ENCODE measurements at places on chromosomes 11 and 22.

DNA sequence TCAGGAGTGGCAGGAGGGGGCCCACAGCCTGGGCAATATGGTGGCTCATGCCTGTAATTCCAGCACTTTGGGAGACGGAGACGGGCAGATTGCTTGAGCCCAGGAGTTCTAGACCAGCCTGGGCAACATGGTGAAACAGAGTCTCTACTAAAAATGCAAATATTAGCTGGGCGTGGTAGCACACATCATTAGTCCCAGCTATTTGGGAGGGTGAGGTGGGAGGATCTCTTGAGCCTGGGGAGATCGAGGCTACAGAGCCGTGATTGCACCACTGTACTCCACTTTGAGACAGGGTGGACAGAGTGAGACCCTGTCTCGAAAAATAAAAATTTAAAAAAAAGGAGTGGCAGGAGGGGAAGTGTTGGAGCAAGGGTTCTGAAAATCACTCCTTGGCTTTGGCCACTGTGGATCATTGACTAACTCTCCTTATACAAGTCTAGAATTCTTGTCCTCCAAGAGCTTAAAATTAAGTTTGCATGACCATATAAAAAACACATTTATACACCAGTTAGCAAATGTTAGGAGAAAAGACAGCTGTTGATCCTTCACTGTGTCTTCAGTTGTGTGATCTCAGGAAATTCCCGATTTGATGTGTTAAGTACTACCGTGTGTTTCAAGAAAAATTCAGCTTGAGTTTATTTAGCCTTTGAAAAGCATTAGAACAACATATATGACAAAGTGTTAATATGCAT, 2.3 kb upstream of the WEE1 start:
- DNase-seq: no peak

DNA sequence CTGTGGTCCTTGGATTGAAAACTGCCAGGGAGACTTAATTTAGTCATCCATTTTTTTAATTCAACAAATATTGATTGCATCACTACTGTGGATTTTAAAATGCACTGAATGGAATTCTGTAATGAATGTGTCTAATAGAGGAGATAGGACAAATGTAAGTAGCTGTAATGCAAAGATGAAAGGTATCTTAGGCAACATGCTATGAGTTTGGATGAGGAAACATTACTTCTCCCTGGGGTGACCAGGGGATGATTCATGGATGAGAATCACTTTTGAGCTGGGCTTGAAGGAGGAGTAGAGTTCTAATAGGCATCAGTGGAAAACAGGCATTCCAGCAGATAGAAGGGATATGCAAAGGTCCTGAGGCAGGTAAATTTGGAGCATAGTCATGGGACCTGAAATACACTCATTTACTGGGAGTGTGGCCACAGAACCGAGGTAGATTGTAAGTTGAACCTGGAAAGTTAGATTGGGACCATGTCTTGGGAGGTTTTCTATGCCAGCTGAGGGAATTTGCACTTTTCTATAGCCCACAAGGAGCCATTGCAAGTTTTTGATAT, 43.4 kb downstream of the PKNOX2 start:
- no peak for DNase-seq

DNA sequence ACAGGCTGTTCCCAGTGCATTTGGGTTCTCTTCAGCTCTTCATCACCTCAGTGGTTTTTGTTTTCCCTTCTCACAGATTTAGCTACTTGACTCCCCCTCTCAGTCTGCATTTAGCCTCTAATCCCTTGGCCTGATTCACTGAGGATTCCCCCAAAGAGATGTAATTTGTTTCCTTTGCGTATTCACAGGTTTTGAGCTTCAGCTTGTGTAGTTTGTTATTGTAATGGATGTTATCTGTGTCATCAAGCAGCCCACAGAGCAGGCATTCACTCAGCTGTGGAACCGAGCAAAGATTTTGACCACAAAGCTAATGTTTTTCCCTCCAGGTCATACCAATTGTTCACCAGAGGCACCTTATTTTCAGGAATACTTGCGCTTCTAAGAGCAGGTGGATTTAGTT, 6.4 kb upstream of the ME3 start:
- no peak for DNase-seq

- no peak for DNase-seq
Measured at GRCh38 chr22:38271927-38272372, 860 bp downstream of the TMEM184B start.

DNA sequence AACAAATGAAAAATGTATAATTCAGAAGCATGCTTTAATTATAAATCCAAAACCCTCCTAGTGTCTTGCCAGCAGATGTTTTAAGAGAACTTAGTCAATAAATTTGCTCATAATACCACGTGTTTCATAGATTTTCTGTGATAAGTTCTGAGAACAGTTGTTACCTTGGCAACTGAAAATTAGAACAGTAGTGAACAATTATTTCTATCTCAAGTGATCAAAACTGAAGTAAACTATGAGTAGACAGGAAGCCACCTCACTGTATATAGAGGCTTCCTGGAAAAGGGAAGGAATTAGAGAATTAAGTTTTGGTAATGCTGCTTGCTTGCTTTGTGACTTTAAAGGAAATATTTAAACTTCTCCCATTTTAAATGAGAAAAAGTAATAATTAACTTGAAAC, 266.0 kb upstream of the ANO3 start:
- no peak for DNase-seq

DNA sequence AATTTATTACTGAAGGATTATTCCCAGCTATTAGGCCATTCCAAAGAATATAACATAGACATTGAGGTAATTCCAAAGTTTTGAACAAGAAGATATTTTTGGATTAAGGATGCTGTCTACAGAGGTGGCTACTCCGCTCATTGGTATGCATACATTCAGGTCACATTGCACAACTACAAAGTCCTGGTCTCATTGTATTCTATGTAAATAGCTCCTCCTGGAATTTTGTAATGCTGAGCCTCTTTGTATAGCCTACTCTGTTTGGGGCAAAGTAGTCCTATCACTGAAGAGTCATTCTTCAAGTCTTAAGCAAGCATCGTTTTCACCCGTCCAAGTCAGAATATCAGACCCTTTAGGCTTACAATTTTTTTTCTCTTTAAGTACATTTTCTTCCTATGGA, 142.4 kb downstream of the KIF18A start:
- no peak for DNase-seq

DNA sequence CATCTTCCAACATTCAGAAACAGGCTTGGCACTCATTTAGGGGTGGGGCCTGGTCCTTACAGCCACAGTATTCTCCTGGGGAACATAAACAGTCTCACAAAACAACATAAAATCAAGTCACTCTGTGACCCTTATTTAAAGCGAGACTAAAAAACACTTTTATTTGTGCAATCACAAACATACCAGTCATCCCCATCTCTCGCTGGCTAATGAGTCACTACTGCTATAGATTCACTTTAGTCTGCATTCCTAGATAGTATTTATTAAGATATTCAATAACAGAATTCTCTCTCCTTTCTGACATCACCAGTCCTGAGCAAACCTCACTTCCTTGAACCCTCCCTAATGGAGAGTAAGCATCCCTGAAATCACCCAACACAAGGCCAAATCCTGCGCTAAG, 68.0 kb downstream of the ZBTB44 start:
- no peak for DNase-seq

GRCh38 chr11:61361237-61361740, 393 bp downstream of the CYB561A3 start:
- no peak for DNase-seq

DNA sequence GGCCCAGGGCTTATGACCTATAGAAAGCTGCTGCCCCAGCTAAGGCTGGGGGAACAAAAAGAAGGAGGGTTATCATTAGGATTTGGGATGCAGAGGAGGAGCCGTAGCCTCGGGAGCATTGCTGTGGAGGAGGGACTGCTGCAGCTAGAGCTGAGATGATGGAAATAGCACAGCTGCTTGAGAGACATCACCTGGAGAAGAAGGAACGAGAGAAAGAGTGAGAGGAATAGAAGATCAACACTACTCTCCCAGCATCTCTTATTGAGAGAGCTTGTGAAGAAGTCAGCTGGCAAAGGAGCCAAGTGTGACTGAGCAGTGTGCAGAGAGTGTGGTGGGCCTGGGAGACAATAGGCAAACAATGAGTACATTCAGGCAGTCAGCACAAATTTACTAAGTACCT, 100.7 kb upstream of the PLET1 start:
- no peak for DNase-seq

GRCh38 chr11:98732947-98733346, 287.8 kb upstream of the CNTN5 start:
- DNase-seq: no peak

DNA sequence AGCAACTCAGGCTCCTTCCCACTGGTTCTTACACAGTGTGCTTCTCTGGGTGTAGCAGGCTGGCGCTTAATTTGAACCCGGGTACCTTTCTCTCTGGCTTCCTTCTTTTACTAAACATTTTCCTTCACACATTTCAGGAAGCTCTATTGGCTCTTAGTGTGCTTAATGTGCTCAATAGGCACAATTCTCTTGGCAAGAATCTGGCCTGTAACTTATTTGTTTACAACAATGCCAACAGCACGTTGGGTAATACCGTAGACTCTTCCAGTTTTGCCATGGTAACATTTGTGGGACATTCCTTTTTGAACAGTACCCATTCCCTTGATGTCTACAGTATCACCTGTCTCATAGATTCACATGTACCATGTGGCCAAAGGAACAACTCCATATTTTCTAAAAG, 47.8 kb downstream of the AAMDC start:
- no peak for DNase-seq

DNA sequence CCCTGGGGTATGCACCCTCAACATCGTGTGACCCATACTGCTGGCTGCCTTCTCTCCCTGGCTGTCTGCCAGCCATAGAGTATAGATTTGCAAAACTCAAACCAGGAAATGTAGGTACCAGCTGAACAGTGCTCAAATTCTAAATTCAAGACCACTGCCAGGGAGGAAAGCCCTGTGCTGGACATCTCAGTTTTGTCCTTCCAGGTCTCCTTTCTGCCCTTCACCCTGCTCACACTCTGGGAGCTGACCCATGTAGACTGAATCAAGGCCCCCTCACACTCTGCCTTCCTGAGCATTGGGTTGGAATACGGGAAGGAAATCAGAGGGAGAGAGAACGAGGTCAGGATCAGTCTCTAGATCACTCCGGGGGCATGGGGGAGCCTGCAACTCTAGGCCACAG, 12.4 kb upstream of the DRD2 start:
- DNase-seq: no peak

GRCh38 chr11:106879832-106880546, 138.3 kb downstream of the GUCY1A2 start:
- no peak for DNase-seq

DNA sequence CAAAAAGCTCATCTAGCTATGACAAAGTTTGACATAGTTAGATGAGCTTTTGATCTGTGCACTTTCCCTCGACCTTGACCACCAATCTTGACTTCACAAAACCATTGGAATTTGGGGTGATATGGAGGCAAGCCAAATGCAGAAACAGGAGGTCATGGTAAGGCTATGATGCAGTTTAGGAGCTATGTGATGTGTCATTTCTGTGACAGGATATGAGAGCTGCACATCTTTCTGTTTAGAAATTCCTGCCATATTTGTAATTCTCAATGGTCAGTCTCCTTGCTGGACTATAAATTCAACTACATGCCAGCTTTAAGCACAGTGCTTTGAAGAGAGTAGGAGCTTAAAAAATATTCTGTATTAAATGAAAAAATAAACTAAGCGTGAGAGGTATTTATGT, 12.9 kb downstream of the OR51B6 start:
- DNase-seq: no peak

- DNase-seq: no peak
Measured at GRCh38 chr11:104366321-104366734, 202.4 kb upstream of the PDGFD start.

GRCh38 chr22:24953384-24954113, 1.0 kb downstream of the KIAA1671 start:
- no peak for DNase-seq

- peak; percentile 53 for DNase-seq
Measured at GRCh38 chr11:61949169-61950034, 749 bp upstream of the BEST1 start.

- no peak for DNase-seq
Measured at GRCh38 chr22:49230194-49230577, 597.5 kb downstream of the BRD1 start.

DNA sequence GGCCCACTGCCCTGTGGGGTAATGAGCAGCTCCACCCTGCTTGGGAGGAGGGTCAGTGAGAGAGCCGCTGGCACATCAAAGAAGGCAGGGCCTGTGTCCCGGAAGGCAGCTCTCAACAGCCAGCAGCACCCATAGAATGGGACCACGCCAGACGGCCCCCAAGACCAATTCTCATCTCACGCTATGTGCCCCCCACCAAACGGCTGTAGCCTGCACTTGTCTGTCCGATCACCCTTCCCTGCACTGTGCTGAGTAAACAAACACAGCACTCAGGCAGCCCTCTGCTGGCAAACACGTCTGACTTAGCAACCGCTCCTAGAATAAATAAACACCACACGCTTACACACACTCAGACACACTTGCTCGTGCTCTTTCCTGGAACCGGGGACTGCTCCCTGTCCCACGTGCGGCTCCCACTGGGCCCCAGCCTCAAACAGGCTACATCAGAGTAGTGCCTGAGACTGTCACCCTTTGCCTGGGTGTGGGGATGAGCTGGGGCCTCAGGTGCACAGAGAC, 53.2 kb upstream of the CDON start:
- peak; percentile 95 for DNase-seq

DNA sequence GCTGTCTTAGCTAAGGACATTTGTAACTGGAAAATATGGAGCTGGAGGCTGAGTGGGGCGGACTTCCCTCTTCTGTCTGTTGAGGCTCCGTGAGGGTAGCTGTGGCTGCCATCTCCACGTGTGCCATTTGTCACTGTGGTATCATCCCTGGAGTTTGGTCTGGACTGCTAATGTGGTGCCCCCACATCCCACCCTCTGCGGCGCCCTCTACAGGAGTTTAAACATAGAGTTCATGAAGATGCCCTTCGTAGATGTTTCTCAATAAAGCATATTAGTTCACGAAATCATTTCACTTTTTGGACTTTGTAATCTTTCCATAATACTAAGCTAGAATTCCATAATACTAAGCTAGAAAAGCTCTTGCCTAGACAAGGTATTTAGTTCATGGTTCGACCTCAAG, 52.4 kb downstream of the TECTA start:
- DNase-seq: no peak

DNA sequence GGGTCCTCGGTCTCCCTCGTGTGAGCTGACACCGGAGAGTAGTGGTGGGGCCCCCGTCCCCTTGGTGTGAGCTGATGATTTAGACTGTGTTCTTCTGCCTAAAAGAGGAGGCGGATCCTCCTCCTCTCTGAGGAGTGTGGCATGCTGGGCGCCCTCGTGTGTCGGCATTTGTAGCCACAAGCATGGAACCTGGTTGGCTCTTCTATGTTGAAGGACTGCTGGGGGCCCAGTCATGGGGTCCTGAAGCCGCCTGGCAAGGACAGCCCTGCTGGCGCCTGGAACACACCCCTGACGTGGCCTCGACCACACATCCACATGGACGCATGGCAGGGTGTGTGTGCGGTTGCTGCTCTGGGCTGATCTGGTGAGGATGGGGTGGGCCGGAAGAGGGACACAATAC, 50.2 kb downstream of the AP2A2 start:
- no peak for DNase-seq

DNA sequence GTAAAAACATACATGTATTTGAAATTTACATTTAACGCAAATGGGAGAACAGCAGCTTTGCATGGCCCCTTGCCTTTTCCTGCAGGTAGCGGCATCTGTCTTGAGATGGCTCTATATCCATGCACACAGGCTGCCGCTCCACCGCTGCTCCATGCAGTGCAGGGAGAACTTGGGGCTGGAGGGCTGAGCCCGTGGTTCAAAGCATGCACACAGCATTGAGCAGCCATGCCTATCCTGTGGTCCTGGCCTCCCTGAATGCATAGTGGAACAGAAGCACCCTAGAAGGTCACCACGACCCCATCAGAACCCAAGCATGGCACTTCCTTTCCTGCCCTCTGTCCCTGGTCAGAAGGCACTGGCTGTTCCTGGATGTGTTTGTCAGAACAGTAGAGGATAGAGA, 35.0 kb upstream of the TP53I11 start:
- no peak for DNase-seq
